ENCODE measurements at places on chromosomes 2 and 18.
A peak's percentile ranks its signal among the peaks of the same experiment; 100 is the strongest.

GRCh38 chr2:102043560-102043959, 51.8 kb downstream of the IL1R2 start:
- no peak for DNase-seq

- no peak for DNase-seq
These were observed 67.7 kb downstream of the HPCAL1 start for GRCh38 chr2:10370390-10370789.

- DNase-seq = no peak
These were observed 183.9 kb upstream of the LINC00305 start for GRCh38 chr18:64332835-64333234.

- no peak for DNase-seq
These were observed 365.0 kb upstream of the HNRNPA3 start for GRCh38 chr2:176847575-176847974.

DNA sequence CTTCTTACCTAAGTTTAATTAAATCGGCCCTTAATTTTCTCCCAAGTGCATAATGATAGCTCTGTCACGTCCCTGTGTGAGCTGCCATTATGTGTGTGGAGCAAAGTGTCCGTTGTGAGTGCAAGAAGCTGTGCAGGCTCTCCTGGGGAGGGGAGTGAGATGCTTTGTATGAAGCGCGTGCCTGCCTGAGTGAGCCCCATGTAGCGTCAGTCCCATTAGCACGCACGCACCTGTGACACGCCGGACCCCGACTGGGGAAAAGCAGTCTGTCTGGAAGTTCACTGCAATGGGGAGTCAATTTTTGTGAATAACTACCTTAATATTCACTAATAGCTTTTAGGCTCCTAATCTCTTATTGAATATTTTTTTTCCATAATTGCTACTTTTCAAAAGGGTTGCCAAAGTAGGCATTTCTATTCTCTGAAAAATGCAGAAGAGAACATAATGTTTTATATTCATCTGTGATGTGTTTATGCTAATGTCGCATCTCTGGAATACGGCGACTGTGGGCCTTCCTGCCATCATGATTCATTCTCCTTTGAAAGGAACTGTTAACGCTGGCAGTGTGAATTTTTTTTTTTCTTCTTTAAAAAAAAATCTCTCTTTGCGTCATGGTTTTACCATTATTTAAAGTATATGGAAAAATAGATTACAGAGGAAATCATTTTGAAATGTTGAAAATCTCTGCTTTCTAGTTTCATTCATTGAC, 157.7 kb downstream of the COL4A4 start:
- no peak for DNase-seq

GRCh38 chr2:229620759-229621158, 93.6 kb downstream of the DNER start:
- DNase-seq = no peak

- DNase-seq = no peak
These were observed 21.3 kb downstream of the SKA1 start for GRCh38 chr18:50396005-50396660.

DNA sequence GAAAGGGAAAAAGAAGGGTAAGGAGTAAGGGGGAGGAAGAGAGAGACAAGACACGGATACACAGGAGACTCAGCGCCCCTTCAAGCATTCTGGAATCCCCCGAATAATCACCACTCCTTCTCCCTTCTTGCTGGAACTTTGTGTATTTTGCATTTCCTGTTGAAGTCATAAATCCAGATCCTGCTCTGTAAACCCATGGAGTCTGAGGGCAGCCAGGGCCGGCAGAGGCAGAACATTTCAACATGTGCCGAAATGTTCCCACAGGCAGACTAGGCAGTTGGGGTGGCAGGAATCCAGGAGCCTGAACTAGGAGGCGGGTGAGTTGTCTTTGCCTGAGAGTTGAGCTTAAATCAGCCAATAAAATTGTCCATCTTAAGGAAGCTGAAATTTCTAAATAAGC, 193.1 kb downstream of the SH3RF3 start:
- DNase-seq = peak; percentile 28

GRCh38 chr2:220393711-220394110, 766.3 kb downstream of the SLC4A3 start:
- no peak for DNase-seq

- no peak for DNase-seq
These were observed 55.7 kb upstream of the SLC39A10 start for GRCh38 chr2:195601361-195601760.

DNA sequence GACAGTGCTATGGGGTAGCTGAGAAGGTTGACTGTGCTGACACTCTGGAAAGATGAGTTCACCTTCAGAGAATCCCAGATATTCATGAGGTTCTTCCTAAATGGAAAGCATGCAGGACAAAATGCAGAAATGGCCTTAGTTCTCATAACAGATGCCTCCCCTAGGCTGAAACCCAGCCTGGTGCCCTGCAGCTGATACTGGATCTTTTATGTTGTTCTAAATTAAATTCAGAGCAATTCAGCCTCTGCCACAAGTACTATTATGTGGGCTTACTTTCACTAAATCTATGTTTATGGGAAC, 172.0 kb upstream of the SERPINE2 start:
- DNase-seq = no peak

DNA sequence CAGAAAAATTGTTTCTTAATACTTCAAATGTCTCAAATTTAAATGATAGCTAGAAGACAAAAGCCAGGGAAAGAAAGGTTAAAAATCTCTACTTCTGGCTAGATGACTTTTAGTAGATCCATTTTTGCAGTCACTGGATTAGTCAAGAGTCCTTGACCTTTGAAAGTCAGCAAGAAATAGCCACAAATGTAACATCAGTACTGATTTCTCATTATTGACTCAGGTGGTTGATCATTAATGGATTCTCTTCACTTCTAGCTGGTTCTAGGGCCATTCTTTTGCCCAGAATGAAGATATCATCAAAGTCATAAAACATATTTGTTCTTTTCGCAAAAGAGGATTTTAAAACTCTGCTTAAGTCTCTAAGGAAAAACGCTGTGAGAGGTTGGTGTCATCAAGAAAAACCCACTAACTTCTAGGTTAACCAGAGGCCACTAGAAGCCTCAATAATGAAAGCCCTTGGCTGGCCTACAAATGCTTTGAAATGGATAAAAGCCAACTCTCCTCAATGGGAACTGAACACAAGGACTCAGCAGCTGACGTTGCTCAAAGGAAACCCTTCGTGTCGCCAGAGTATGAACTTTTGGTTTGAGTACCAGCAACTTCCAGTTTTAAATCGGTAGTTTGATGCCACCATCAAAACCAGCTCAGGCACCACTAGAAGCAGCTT, 66.3 kb downstream of the IRS1 start:
- no peak for DNase-seq

DNA sequence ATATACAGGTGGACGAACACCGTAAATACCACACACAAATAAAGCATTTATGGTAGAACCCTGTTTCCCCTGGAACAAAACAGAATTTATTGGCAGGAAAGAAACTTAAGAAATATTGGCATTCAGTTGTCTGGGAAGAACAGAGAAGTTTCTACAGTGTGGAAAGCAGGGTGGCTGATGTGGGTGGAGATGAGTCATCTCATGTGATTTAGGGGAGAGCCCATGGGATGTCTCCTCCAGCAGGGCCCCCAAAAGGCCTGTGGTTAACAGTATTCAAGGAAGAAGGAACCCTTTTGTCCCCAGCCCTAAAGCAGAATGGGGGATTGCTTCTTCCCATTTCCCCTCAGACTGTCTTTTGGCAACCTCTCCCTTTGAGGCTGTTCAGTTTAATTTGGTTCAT, 24.2 kb downstream of the SIX3 start:
- DNase-seq = no peak

GRCh38 chr2:183292028-183292427, 167.8 kb downstream of the NUP35 start:
- no peak for DNase-seq

- DNase-seq = no peak
These were observed 3.5 kb downstream of the RHOB start for GRCh38 chr2:20450201-20450999.

DNA sequence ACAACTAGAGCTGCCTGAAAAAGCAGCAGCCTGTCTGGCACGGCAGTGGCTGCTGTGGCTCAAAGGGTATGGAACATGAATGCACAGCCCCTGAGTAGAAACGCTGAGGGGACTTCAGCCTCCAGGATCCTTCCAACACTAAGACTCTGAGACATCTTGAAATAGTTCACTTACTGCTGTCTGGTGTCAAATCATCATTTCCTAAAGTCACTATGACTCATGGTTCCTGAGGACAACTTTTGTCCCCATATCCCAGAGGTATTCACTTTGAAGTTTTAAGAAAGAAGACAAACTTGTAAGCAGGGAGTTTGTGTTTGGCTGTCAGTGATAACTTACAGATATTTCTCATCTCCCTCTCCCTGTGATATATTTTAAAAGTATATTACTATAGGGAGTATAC, 33.3 kb upstream of the NEB start:
- no peak for DNase-seq

- DNase-seq = no peak
These were observed 72.6 kb downstream of the UGP2 start for GRCh38 chr2:63914311-63914710.

- DNase-seq = no peak
These were observed 62.9 kb downstream of the MEMO1 start for GRCh38 chr2:31947871-31948270.

DNA sequence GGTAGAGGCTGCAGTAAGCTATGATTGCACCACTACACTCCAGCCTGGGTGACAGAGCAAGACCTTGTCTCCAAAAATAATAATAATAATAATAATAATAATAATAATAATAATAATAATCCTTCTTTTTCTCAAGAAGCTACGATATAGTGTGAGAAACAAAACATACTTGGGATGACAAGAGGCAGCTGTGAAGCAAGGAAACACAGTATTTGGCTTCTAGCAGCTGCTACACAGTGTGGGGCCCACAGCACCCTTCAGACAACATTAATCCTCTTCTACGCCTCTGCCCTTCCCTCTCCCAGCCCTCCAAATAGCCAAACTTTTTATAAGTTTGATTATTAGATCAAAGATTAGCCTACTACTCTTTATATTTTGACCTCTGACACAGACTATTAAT, 62.2 kb downstream of the MYOM1 start:
- no peak for DNase-seq

GRCh38 chr2:100142393-100142792, at the start of gene AFF3:
Gene AFF3 (minus strand): TSS chr2:100142590. CDS start chr2:100104454, 38,136 bp downstream.
- DNase-seq = peak; percentile 9

DNA sequence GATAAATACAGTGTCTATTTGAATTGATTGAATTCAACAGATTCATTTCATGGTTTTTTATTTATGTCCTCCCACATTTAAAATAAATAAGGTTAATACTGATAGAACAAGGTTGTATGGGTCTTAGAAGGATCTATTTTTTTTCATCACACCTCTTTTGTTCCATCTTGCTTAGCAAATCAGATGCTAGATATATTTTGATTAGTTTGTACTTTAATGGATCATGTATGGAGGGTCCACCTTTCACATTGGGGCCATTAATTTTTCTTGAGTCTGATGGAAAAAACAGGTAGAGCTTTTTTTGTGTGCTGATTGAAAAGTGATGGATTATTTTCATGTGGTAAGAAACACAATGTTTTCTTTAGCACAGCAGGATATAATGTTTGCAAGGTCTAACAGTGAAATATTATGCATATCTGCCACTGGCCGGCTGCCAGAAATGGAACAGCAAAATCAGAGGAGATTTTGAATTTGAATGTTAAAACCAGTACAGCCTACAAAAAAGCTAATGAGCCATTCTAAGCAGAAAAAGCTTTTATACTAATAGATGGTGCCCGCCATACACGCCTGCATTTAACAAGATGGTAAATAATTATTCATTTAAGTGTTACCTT, 188.1 kb upstream of the ETAA1 start:
- no peak for DNase-seq

- DNase-seq = no peak
These were observed 328.1 kb downstream of the EXOC6B start for GRCh38 chr2:72497763-72498162.

All from esophagus squamous epithelium (tissue), 5 donors.